ENCODE measurements at places on chromosomes 3 and 15.

DNA sequence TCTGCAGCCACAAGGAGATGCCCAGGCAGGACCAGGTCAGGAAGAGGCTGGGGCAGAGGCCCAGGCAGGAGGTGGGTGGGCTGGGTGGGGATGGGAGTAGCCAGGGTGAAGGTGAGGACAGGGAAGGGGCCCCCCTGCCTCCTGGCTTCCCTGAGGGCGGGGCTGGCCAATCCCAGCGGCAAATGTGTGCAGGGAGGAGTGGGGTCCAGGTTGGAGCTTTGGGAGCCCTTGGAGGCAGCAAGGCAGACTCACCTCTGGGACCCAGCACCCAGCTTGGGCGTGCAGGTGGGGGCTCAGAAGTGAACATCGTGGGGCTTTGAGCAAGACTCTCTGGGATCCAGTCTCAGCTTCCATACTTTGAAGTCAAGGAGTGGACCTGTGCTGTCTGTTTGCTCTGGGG is 25.2 kb downstream of the GP9 start:
- no peak for DNase-seq

GRCh38 chr15:53447053-53447574 is 312.3 kb downstream of the WDR72 start:
- DNase-seq = no peak

- DNase-seq = no peak
Observed at GRCh38 chr3:69850849-69851248, 111.6 kb downstream of the MITF start.

DNA sequence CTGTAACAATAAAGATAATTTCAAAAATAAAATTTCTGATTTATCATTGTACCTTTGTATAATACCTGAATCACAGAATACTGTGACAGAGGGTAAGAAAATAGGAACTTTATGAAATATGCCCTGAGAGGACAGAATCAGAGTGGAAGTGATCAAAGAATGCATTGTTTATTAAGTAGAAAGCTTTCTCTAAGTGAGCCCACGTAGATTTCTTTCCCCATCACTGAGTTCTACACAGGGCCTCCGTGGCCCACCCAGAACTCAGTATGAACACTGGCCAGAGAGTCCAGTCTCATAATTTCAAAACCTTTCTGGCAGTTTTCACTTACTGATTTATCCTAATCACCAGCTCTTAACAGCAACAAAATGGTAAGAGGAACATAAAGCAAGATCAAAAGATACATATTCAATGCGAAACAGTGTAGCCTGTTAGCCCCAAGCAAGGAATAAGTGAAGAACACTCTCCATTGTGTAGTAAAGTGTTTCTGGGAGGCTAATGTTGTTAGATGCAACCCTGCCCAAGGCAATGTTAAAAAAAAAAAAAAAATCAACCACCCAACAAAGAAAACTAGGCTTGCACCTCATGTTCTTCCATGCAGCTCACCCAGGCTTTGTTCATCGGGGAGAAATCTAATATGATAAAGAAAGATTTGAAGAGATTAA is 341.3 kb downstream of the LSAMP start:
- no peak for DNase-seq

GRCh38 chr15:66864086-66864830 is 162.2 kb downstream of the SMAD6 start:
- DNase-seq = no peak

GRCh38 chr3:129512595-129512994 is 15.8 kb upstream of the RHO start:
- DNase-seq = no peak

DNA sequence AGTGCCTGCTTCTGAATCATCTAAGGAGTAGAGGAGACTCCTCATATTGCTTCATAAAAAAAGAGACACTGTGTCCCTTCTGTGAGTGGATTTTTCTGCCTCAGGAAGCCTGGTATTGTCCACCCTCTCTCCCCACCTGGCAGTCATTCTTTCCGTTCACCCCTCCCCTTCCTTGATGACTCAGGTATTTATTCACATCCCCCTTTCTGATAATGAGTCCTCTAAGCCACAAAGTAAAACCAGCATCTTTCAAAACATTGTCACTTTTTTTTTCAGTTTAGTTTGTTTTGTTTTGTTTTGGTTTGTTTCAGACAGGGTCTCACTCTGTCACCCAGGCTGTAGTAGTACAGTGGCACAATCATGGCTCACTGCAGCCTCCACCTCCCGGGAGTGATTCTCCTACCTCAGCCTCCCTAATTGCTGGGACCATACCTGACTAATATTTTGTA is 65.2 kb upstream of the UBE2E1 start:
- no peak for DNase-seq

DNA sequence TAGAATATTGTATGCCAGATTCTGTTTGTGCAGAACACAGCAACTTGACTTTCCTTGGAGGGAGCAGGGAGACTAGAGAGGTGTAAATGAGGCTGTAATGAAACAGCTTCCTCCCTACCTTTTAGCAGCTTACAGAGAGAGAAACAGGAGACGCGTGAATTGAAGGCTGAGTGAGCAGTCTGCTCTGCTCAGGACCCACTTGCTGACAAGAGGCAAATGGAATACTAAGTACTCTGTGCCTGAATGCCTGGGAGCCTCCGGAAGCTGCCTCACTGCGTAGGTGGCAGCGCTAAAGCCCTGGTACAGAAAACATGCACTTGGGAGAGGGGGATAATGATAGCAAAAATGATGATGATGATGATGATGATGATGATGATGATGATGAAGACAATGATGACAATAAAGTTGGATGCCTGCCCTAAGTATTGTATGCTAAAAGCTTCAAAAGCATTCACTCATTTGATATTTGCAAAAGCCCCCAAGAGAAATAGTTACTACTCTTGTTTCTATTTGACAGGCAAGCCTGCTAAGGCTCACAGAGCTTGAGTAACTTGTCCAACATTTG is 548.9 kb downstream of the NTRK3 start:
- no peak for DNase-seq

- DNase-seq = no peak
Observed at GRCh38 chr3:128075522-128076482, 23.6 kb downstream of the SEC61A1 start.

Data from NCI-H510A (cell line).